Stimulated activated CD4-positive, alpha-beta T cell treated with anti-CD3 and anti-CD28 coated beads, Interleukin-1b, Interleukin-23, amount 100 ng/mL, for 24 hours (primary cell): ENCODE measurements at places on chromosomes 16 and 17.

- DNase-seq, result no peak
These were observed 15.0 kb upstream of the USP36 start for GRCh38 chr17:78855561-78856165.

GRCh38 chr17:77498091-77498741 is 357.4 kb downstream of the SEC14L1 start:
- no peak for DNase-seq

DNA sequence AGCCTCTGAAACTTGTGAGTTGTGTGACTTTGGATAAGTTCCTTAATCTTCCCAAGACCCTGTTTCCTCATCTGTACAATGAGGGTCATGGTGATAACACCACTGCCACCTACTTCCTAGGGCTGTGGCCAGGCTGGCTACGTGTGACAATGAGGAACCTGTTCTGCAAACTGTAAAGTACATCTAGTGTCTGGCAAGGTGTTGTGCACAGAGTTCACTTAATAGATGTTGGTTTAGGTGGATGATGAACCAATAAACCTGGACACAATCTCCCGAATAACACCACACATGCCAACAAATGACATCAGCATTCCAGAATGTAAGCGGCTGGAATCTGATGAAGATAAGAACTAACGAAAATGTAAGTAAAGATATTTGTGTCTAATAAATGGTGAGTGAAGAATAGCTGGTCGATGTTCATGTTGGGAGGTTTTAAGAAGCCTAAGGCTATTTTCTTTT is 82.3 kb downstream of the MARCHF10 start:
- DNase-seq, result no peak

DNA sequence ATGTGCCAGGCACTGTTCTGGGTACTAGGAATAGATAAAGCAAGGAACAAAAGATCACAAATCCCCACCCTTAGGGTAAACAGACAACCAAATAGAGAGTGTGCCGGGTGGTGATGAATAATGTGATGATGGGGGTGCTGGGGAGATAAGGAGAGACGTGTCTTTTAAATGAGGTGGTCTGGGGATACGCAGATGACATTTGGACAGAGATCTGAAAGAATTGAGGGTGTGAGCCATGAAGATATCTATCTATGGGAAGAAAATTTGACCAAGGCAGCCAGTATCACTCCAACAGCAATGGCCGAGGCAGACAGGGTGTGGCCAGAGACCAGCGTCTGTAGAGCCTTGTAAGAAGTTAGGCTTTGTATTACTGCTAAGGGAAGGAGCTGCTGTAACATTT is 165.3 kb downstream of the MRTFB start:
- no peak for DNase-seq

DNA sequence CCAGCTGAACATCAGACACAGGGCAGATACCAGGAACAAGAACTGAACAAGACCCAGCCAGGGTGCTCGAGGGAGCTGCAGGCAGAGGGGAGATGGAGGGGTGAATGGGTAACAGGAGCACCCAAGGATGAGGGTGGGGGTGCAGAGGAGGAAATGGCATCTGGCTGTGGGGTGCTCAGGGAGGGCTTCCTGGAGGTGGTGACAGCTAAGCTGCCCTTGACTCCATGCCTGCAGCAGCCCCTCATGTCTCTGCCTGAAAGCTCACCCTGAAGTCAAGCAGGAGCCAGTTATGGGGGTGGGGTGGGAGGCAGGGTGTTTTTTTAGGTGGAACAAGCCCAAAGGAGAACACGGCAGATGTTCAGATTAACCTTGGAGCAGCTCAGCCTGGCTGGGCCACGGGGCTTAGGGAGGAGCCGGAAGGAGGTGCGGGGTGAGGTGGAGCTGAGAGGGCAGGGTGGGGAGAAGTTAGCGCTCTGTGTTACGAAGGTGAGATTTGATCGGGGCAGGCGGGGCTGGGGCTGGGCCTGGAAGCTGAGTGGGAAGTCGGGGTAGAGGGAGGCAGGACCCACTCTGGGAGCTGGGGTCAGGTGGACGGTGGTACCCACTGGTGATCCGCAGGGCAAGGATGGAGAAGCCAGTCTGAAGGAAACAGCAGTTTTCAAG is 143.0 kb downstream of the ENGASE start:
- DNase-seq, result no peak
